NCI-H187 treated with DMSO at 0.1 percent for 48 hours (cell line): ENCODE measurements at places on chromosomes 6 and 20.
A peak's percentile ranks its signal among the peaks of the same experiment; 100 is the strongest.

- DNase-seq = no peak
Measured at GRCh38 chr20:35902545-35902941, 51.8 kb downstream of the SCAND1 start.

DNA sequence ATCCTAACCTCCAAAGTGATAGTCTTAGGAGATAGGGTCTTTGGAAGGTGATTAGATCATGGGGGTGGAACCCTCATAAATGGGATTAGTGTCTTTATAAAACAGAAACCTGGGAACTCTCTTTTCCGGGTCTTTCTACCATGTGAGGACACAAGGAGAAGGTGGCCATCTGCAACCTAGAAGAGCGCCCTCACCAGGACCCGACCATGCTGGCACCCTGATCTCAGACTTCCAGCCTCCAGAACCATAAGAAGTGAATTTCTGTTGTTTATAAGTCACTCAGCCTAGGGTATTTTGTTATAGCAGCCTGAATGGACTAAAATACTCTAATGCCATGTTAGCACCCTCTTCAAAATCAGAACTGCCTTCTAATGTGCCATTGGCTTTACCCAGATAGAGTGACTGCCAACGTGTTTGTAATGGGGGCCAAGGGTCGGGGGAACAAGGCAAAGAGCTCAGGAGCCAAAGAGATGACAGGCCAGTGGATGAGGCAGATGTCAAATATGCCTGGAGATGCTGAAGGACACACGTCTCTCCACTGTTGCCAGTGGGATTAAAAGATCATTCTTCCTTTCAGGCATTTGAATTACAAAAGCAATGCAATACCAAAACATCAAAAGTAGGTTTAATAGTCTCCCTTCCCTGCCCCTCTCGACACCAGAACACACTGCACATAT, 21.0 kb downstream of the TUBB2B start:
- DNase-seq = no peak

GRCh38 chr6:138970856-138971425, 17.1 kb downstream of the REPS1 start:
- no peak for DNase-seq

DNA sequence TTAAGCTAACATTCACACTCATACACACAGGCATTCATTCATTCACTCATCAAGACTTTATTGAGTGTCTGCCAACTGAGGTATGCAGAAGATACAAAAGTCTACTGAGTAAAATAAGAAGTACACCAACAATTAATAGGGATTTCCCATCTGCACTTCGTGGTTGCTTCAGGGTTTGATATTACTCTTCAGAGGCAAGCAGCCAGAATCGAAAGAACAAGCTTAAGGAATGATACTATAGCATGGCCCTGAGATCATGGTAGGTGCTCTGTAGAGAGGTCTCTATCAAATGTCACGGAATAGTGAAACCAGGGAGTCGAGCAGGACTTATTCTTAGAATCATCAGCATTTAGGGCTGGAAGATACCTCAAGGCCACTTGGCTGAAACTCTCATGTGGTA, 135.4 kb downstream of the NRN1 start:
- DNase-seq = no peak

GRCh38 chr20:62404112-62404665, 2.9 kb downstream of the CABLES2 start:
- DNase-seq = no peak

GRCh38 chr20:13021205-13021970, 12.6 kb downstream of the SPTLC3 start:
- no peak for DNase-seq

DNA sequence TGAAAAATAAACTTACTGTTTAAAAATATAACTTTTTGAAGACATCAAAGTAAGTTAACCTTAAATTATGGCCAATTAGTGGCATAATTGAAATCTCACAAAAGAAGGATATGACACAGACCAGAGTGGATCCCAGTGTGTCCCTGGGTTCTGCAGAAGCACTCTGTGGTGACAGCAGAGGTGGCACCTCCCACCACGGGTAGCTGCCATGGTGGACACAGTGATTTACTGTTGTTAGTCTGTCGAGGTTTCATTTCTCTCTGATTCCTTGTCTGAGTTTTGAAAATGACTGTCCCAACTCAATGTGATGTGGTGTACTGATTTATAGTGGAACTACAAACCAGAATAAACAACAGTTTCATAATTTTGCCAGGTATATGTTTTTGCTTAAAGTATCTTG, 76.5 kb downstream of the TULP4 start:
- no peak for DNase-seq

GRCh38 chr20:19603376-19603750, 154.7 kb upstream of the RIN2 start:
- no peak for DNase-seq

DNA sequence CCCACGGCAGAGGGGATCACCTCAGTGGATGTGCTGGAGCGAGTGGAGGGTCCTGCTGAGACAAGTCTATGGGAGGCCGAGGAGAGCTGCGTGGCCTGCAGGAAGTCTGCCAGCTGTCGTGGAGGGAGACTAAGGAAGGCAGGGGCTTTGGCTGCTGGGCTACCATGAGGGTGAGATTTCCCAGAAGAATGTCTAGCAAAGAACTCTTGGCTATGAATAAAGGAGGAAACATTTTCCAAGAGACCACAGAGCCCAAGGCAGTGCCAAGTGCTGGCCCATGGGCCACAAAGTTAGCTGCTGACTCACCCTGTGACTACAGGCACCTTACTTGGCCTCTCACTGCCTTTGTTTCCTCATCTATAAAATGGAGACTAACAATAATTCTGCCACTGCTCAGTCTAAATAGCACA, 73.4 kb downstream of the PRDM1 start:
- DNase-seq = no peak

DNA sequence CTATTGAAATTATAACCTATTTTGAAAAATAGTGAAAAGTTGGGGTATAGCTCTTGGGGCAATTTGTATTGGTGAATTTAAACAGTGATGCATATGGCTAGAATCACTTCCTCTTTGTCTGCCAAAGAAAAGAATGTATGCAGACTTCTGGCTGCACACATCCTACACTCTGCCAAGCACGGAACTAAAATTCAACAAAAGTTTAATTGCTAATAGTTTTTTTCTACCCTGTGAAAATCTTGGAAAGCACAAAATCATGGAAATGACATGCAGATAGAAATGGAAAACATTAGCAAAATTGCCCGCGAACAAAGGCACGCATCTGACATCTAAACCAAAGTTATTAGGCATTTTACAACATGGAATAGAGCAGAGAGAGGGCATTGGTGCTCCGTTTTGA, 106.4 kb upstream of the PDE10A start:
- no peak for DNase-seq

- no peak for DNase-seq
Measured at GRCh38 chr20:11832397-11832796, 85.3 kb upstream of the BTBD3 start.

DNA sequence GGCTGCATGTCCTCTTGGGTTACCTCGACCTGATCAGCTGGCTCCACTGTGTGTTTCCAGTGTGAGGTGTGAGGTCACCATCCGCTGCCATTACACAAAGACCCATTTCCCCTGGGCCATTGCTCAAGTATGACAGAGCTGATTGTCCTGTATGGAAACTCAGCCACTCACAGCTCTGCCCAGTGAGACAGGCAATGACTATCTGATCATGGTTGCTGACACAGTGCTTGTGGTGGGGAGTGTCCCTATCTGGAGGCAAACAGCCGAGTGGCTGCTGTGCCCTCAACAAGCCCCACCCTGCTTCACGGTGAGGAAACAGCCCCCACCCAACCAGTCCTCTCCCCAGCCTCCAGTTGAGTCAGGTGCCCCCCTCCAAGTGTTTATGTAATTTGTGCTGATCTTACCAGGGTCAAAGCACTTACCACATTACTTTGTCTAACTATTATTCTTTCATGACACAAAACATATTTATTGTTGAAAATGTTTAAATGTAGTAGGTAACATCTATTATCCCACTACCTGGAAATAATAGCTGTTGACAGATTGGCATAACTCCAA, 11.7 kb upstream of the MAPK13 start:
- DNase-seq = no peak

- DNase-seq = no peak
Measured at GRCh38 chr6:15506066-15506465, 156.8 kb downstream of the DTNBP1 start.

DNA sequence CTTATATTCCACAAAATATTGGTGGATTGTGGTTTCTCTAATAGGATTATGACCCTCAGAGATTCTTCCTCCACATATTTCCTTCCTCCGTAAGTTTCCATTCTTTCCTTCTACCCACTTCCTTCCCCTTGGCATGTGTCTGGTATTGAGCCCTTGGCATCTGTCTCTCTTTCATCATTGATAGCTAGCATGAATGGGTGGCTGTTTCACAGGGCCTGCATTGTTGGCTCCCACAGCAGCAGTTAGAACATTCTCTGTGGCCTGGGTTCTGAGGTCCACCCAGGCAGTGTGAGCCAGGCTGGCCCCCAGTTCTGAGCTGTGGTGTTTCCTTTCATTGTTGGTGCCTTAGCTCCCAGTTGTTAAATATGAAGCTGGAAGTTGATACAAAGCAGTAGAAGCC, 125.3 kb downstream of the ANKS1A start:
- no peak for DNase-seq

DNA sequence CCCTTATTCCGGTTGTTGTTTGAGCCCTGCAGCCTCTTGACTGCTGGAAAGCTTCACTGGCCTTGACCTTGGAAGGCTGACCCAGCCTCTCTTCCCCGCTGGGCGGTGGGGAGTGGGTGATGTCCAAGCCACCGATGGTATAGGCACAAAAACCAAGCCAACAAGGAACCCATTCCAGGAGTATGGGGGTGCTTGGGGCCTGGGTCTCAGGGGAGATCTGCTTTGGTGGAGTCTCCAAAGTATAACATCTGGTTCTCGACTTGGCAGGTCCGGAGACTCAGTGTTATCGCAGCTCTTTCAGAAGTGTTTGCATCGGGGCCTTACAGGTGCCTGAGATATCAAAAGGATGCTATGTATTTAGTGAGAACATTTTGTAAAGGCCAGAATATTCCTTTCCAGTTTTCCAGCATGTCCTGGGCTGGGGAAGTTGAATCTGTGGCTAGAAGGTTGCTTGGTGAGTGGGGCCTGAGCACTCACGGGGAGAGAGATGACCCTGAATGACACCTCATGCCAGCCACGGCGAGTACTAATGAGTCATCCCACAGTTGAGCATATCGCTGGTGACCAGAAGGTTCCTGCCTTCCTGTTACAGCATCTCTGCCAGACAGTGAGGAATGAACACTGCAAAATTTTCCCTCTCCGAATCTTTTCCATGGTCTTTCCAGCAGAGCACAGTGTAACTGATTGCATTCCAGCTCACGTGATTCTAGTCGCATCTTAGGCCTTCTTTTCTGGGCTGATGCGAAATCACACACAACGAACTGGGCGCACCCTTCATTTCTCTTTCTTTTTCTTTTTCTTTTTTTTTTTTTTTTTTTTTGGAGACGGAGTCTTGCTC, 133.9 kb downstream of the ZDHHC14 start:
- DNase-seq = no peak

DNA sequence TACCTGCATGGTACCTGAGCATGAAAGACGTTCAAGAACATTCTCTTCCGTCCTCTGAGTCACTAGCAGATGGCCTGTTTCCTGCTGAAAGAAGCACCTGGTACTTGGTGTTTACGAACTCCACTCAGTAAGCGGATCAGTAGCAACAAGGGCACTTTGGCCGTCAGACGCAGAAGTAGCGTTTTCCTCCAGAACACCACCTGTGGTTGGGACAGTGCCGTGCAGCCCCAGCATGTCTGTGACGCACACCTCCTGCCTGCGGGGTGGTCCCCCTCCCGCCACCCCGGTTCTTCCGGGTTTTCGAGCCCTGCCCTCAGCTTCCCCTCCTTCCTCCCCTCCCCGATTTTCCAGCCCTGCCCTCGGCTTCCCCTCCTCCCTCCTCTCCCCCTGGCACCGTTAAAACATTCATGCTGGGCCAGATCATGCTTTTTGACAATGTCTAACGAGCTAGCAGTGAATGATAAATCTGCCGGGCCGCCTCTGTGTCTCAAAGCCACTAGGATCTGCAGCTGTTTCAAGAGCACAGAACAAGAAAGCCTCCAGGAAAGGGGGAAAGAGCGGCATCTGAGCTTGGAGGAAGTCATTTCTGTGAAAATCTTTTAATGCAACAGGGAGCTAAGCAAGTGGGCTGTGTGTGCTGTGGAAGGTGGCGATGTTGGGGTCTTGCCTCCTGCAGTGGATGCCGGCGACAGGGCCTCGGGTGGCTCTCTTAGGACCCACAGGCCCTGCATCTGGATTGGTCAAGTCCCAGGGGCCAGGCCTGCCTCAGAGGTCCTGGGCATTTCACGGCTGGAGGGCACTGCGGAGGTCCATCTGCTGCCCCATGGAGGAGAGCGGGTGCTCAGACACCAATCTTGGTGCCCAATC, 207.9 kb downstream of the ERMARD start:
- peak; percentile 51 for DNase-seq

DNA sequence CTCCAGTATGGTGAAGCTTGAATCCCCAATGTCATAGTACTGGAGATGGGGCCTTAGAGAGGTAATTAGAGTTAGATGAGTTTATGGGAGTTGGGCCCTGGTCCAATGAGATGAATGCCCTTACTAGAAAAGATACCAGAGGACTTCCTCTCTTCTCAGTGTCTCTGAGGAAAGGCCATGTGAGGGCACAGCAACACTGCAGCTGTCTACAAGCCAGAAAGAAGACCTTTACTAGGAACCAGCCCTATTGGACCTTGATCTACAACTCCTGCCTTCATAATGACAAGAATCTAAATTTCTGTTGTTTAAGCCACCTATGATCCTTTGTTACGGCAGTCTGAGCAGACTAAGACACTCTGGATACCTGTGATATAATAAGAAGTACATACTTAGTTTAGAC, 31.4 kb upstream of the AKAP7 start:
- no peak for DNase-seq

DNA sequence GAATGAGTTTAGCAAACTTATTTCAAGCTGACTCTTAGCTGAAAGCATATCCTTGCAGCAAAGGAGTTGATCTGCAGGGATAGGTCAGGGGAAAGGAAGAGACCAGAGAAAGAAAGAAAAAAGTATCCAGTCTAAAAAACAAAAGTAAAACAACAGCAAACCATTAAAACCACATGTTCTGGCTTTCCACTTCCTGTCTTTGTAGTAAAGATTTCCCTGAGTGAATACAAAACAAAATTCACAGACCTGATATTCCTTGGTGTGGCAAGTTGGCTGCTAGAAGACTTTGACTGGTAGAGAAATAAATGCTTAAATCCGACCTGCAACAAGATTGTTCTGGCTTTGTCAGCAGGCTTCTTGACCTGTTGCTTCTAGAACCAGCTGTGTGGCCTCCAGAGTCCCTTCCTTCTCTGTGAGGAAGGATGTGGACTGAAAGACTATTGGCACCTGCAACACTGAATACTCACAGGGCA, 23.4 kb upstream of the MCM3 start:
- DNase-seq = no peak

- DNase-seq = no peak
Measured at GRCh38 chr6:70709826-70710225, 42.1 kb downstream of the SMAP1 start.

DNA sequence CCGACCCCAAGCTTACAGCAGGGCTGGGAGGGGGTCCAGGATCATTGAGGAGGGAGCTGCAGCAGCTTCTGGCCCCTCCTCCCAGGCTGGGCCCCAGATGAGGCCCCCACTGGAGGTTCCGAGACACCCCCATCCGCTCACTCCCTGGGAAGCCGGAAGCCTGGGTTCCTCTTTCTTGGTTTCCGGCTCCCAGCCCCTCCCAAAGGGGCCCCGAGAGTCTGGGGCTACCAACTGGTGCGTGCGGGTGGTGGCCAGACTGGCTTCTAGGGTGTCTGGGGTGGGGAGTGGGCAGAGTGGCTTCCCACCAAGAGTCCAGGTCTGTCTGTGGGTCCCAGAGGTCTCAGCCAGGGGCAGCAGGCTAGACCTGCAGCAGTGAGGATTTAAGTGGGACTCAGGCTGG, 2.2 kb downstream of the RGS19 start:
- no peak for DNase-seq

GRCh38 chr6:14354919-14355572, 237.5 kb downstream of the CD83 start:
- no peak for DNase-seq
